Activated CD4-positive, alpha-beta T cell treated with anti-CD3 and anti-CD28 coated beads, Interleukin-2, amount 10 ng/mL, durations not matched to agents 7 days and 5 days (primary cell): ENCODE measurements at places on chromosomes 1 and 21. TPM values are rescaled to one million over a fixed set of nuclear protein-coding genes. Genes with fewer than 3 reads are reported as not detected.

CA6 gene
- total RNA-seq: 0.31 TPM

KIF26B gene
- not detected for total RNA-seq

GJB3 gene
- total RNA-seq: not detected

HSD11B1 gene
- 1.5 TPM for total RNA-seq

SYF2 gene
- 53.0 TPM for total RNA-seq

VHLL gene
- 0.52 TPM for total RNA-seq

ADPRS gene
- total RNA-seq: 27.2 TPM

KCNQ4 gene
- 0.52 TPM for total RNA-seq

VPS26C gene
- total RNA-seq: 85.6 TPM

GCSAML gene
- not detected for total RNA-seq

HFM1 gene
- not detected for total RNA-seq

EFHD2 gene
- total RNA-seq: 69.5 TPM

GPR161 gene
- 0.10 TPM for total RNA-seq

SORT1 gene
- total RNA-seq: 1.9 TPM

YBEY gene
- 11.5 TPM for total RNA-seq

WNT4 gene
- not detected for total RNA-seq

CHI3L1 gene
- not detected for total RNA-seq
